Stimulated activated CD8-positive, alpha-beta memory T cell treated with anti-CD3 and anti-CD28 coated beads, Interleukin-4, amount 100 ng/mL, for 4 hours (primary cell): ENCODE measurements at places on chromosomes 5 and 9.

DNA sequence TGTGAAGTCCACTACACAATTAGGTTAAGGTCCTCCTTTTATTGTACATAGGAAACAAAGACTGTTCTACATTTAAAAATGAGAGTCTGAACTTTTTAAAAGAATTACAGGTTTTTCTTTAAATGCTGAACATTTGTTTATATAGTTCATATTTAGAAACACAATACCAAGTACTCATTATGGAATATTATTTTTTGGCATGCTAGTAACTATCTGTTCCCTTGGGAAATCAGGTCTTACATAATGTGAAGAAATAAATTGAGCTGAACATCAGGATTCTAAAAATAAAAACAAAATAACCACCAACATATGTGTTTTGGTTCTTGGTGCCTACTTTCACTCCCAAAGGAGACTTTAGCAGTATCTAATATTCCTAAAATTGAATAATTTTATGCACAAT is 230.5 kb upstream of the IZUMO3 start:
- no peak for DNase-seq

DNA sequence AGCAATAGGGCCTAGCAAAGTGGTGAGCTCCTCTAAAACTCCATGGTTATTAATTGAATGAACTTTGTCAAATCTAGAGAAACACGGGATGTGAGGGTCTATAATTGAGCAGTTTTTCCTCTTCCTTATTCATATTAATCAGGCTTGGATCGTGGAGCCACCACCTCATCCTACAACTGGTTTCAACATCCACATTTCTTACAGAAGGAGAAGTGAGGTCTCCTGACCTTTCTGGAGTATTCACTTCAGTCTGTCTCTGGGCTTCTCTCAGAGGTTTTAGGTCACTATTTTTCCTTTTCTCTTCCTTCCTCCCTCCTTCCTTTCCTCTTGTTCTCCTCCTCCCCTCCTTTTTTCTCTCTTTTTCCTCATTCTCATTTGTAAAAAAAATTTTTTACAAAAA is 177.3 kb upstream of the ACTBL2 start:
- no peak for DNase-seq

GRCh38 chr9:137228506-137228967 is 1.2 kb downstream of the RNF224 start:
- DNase-seq: no peak

DNA sequence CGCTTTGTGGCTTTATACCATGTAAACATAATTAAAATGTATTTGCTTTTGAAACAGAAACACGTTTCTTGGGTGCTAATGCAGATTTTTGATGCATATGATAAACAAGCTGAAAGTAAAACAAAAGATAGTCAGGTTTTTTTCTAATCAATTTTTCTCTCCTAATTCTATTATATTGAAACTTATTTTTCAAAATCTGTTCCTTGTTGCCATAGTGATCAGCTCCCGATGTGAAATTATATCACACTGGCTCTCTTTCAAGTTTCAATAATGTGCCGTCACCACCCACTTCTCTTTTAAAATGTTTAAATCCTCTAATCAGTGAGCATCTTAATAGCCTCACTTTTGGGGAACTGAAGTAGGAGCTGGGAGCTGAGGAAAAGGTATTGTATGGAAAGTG is 36.4 kb upstream of the DAPK1 start:
- no peak for DNase-seq

DNA sequence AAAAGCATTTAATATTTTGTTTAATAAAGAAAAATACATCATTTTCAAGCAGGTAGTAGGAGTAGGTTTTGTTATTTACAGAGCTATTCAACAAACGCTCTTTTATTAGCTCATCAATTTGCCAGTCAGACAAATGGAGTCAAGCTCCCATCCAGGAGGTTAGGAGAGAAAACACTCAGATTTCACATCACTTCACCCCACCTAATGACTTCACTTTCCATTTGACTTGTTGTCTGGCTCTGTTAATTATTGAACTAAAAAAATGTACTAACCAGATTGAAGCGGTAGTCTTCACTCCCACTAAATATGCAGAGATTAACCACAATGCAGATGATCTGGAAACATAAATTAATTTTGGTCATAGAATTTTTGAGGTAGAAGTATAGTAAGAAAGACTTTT is 193.6 kb upstream of the VCAN start:
- DNase-seq: no peak

- DNase-seq: no peak
Measured at GRCh38 chr9:95148208-95148520, 169.3 kb downstream of the FANCC start.

- DNase-seq: no peak
Measured at GRCh38 chr5:23385036-23385435, 122.4 kb upstream of the PRDM9 start.

GRCh38 chr5:160064417-160064810 is 54.8 kb downstream of the PWWP2A start:
- no peak for DNase-seq

DNA sequence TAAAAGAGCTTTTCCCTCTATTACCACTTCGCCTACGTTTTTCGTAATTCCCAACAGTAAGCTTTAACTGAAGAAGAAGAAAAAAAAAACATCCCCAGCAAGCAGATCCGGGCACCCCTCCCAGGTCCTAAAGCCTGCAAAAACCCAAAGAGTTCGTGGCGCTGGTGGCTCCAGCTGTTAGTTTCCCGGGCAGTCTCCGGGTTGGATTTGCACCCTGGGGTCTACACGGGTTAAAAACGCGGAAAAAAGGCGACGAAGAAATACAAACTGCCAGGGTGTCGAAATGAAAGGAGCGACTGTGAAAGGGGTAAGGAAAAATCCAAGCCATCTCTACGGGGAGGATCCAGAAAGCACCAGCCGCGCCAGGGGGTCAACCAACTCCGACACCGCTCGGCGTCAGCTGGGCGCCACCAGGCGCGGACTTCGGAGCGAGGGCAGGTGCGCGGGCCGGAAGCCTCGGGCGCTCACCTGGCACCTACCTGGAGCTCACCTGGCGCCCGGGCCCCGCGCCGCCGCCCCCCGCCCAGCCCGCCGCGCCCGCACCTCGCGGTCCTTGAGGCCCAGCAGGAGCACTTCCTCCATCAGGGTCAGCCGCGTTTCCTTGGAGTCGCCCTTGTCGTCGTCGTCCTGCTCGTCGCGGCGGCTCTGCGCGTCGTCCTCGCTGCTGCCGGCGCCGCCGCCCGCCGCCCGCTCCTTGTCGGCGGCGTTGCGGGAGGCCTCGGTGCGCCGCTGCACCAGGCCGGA is 680 bp downstream of the GOLPH3 start:
- DNase-seq: no peak

DNA sequence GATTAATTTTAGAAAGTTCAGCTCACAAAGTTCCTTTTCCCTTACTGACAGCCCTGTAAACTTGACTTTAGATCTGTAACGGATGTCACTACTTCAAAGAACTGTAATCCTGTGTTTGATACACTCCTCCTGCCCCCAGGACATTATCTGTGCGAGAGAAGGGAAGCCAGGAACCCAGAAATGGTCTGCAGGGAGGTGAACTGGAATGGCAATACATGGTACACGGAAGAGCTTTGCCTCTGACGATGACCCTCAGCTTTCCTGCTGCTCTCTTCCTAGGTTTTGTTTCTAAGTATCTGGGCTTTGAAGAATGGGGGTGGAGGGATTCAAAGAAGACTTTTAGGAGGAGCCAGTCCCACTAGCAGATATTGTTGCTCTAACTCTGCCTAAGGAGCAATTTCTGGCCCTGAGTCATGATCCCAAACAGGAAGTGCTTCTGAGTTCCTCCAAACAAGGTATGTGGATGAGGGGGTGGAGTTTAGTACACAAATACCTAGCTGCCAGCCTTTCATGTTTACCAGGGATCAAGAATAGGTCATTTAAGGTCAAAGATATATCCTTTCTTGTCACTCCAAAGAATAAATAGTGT is 43.4 kb upstream of the TMC1 start:
- no peak for DNase-seq

GRCh38 chr9:136943291-136944211 is 987 bp downstream of the FBXW5 start:
- no peak for DNase-seq

- DNase-seq: no peak
Measured at GRCh38 chr9:89497978-89498851, at the start of gene SEMA4D. SEMA4D (minus strand) TSS chr9:89498113; CDS start chr9:89405456, 92,657 bp downstream.

DNA sequence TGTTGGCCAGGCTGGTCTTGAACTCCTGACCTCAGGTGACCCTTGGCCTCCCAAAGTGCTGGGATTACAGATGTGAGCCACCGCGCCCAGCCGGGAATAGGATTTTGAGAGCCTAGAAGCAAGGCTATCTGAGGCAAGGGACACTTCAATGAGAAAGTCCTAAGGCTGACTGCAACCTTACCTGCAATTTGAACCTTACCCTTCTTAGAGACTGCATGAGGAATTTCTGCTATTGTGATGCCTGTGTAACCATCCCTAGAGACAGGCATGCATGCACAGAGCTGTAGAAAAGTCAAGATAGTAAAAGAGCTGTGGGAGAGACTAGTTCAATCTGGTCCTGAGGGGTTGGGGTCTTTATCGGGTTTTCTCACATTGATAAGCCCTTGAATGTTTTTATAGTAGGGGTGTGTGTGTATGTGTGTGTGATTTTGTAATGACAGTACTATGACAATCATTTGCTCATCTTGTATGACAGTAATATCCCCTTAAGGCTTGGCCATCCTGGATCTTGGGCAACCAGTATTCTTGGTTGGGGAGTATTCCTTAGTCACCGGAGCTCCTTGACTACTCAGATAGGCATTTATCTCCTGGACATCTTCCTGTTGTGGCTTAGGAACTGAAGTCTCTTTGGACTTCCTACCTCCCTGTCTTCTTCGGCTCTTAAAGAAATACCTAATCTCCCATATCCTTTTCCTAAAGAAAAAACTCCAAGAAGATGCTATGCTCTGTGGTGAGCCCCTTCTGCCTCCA is 11.2 kb downstream of the DNAJB5 start:
- no peak for DNase-seq

DNA sequence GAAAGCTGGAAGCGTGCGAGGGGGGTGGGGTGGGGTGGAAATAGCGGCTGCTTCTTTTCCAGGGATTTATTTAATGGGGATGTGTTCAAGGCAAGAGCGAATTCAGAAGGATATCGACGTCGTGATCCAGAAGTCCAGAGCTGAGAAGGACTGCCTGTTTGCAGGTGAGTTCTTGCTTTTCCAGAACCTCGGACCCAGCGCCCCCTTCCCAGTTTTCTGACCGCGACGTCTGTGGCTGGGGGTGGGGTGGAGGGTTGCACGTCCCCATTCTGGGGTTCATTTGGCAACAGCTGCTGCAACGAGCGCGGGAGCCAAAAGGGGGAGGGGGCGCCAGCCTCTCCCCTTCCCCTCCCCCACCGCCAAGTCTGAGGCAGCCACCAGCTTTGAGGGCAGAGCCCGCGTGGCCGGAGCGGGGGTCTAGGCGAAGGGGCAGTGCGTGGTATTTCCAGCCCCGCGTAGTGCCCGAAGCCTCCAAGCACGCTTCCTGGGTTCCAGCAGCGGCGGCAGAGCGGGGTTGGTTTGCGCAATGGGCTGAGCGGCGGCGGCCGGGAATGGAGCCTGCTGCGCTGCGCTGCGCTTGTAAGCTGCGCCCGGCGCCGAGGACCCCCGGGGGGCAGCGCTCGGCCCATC is 701 bp downstream of the PARP8 start:
- no peak for DNase-seq

GRCh38 chr5:166860426-166860825 is 1431.0 kb upstream of the WWC1 start:
- DNase-seq: no peak

DNA sequence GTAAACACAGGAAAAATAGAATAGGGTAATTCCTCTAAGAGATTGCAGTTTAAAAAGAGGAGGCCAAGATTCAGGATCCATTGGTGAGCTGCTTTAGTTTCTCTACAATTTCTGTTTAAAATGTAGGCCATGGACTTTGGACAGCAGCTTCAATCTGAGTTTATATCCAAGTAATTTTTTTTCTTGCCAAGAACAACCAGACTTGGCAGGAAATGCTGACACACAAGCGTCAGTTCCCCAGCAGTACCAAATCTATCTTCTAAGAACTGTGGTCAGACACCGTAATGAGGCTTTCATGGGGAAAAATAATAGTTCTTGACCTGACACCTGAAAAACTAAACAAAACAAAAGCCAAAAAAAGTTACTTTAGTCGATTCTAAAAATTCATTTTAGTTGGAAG is 528.8 kb downstream of the CSNK1G3 start:
- no peak for DNase-seq

- DNase-seq: no peak
Measured at GRCh38 chr9:86867804-86868313, 79.4 kb downstream of the GAS1 start.

- DNase-seq: no peak
Measured at GRCh38 chr9:95981761-95982390, 106.4 kb downstream of the ERCC6L2 start.
